ENCODE measurements at places on chromosomes 2 and 18.

DNA sequence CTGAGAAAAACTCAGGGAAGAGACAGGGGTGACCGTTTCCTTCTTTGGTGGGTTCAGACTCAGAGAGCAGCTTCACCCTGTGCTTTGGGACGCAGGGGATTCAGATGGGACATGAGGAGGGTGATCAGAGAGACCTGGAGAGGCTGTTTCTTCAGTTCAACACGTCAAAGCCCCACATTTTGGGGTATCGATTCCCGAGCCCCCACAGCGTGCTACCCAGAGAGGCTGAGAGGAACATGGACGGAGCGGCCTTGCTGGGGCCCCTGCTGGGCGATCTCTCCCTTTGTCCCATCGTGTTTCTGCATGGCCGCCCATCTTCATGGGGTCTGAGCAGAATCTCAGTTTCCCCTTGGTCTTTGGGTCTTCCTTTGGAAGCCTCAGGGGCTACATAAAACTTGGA lies 38.2 kb upstream of the PXDN start:
- DNase-seq: no peak

GRCh38 chr2:170155022-170155722 lies 22.8 kb upstream of the MYO3B start:
- no peak for DNase-seq

DNA sequence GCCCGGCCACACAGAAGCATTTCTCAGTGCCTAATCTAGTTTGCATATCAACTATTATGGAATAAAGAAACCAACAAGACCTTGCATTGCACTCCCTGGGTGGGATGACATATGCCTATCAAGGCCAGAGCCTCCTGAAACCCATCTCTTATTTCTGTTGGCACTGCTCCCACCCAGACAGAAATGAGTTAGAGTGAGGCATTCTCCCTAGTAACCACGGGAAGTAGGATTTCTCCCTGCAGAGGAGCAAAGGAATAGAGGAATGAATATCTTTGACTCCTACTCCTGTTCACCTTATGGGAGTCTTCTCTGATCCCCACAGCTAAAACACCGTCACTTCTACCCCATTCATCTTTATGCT lies 24.2 kb upstream of the SCYGR1 start:
- DNase-seq: no peak

GRCh38 chr2:226117510-226118065 lies 682.0 kb downstream of the IRS1 start:
- no peak for DNase-seq

Measured in SW 1271 (cell line).